ENCODE measurements at places on chromosomes 16 and 17.
A peak's percentile ranks its signal among the peaks of the same experiment; 100 is the strongest.

GRCh38 chr17:27354491-27355081, 60.7 kb downstream of the WSB1 start:
- DNase-seq: no peak

DNA sequence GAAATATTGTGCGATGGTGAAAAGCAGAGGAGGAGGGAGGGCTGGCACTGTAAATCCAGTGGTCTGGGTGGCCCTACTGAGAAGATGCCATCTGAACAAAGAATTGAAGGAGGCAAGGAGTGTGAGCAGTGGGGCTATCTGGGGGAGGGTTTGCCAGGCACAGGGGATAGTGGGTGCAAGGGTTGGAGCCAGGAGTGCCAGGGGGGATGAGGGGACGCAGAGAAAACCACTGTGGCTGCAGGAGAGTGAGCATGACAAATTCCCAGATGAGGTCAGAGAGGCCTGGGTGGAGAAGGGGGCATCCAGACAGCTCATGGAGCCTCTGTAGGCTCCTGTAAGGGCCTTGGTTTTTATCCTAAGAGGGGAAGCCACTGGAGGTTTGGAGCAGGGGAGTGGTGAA, 4.8 kb downstream of the XYLT2 start:
- no peak for DNase-seq

- no peak for DNase-seq
These were observed 18.9 kb upstream of the CFAP20 start for GRCh38 chr16:58148099-58148498.

DNA sequence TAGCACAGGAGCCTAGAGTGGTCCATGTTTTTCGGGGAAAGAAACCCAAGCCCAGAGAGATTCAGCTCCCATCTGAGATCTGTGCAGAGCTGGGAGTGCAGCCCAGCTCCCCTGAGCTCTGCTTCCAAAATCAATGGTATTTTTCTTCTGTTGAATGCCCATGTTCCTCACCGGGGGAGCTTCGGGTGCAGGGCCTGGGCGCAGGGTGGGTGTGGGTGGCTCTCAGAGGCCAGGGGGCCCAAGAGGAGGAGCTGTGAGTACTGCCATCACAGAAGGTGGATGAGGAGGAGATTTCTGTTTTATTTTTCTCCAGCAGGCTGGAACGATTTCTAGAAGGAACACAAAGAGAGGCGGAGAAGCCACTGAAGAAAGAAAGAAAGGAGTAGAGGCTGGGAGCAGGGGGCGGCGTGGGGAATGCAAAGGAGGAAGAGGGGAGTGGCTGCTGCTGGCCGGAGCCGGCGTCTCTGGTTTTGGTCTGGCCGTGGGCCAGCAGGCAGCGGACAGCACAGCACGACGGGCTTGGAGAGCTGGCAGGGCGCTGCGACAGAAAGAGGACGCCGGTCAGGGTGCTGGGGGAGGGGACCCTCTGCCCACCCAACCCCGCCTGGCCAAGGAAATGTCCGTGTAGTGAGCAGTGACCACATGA, 76.2 kb upstream of the KSR1 start:
- peak; percentile 87 for DNase-seq

- peak; percentile 96 for DNase-seq
These were observed at the start of gene CBFB for GRCh38 chr16:67028696-67029253. Gene CBFB (plus strand): TSS chr16:67029149. CDS start chr16:67029408, 259 bp downstream.

DNA sequence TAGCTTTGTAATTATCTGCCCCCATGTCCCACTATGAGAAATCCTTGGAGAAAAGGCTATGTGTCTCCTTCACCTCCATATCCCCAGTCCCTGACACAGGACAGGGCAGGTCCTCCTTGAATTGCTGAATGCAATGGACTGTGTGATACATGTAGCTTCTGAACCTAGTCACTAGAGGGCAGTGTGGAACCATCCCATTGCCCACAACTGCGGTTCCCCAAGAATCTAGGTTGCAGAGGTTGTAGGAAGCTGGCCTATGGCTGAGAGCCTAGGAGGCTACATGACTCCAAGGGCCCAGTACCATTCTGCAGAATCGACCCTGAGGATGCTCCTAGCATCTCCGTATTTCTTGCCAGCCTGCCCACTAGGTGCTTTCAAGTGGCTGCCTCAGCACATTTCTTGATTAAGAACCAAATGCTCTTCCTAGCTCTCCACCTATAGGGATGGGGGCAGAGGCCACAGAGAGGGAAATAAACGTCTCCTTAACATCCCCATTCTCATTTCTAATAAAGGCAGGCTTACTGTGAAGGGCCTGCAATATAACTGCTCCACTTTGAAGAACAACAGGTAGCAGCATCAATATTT, 394.0 kb downstream of the CA10 start:
- DNase-seq: no peak

- DNase-seq: no peak
These were observed 12.4 kb upstream of the GFAP start for GRCh38 chr17:44927696-44928095.

DNA sequence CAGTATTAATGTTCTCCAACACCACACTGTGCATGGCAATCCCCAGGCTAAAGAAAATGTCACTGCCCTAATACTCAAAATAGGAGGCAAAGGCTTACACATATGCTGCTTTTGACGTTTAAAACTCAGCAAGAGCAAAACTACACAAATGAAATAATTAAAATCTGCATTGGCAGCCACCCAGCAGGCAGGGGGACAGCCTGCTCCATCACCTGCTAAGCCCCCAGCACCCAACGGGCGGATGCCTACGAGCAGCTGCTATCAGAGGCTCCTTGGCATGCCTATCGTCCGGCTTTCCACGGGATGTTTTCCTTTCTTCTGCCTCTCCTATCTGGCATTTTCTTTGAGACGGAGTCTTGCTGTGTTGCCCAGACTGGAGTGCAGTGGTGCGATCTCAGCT, 337.5 kb downstream of the SOX9 start:
- no peak for DNase-seq

GRCh38 chr17:34146440-34147043, 108.5 kb upstream of the CCL2 start:
- peak; percentile 53 for DNase-seq

GRCh38 chr16:19864566-19864965, 20.1 kb downstream of the GPRC5B start:
- DNase-seq: no peak

- DNase-seq: no peak
These were observed at the start of gene ALDH3A1 for GRCh38 chr17:19747829-19748806. Gene ALDH3A1 (minus strand): TSS chr17:19748298. CDS start chr17:19745129, 3,169 bp downstream.

DNA sequence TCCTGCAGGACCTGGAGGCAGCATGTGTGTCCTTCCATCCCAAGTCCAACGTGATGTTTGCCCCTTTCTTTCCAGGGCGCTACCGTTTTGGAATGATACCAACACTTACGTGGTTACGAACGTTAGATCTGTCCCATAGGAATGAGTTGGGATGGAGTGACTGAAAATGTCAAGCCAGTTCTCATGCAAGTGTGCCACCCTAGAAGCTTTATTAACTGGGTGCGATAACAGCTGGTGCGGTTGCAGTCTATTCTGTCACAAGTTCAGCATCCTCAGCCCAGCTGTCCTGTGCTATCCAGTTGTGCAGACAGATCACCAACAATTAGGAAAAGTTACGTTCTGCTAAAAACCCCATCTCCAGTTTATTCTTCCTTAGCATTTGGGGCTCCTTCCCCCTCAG, 52.5 kb downstream of the BANP start:
- no peak for DNase-seq

GRCh38 chr17:45228763-45229539, 7.3 kb downstream of the FMNL1 start:
- DNase-seq: peak; percentile 94

DNA sequence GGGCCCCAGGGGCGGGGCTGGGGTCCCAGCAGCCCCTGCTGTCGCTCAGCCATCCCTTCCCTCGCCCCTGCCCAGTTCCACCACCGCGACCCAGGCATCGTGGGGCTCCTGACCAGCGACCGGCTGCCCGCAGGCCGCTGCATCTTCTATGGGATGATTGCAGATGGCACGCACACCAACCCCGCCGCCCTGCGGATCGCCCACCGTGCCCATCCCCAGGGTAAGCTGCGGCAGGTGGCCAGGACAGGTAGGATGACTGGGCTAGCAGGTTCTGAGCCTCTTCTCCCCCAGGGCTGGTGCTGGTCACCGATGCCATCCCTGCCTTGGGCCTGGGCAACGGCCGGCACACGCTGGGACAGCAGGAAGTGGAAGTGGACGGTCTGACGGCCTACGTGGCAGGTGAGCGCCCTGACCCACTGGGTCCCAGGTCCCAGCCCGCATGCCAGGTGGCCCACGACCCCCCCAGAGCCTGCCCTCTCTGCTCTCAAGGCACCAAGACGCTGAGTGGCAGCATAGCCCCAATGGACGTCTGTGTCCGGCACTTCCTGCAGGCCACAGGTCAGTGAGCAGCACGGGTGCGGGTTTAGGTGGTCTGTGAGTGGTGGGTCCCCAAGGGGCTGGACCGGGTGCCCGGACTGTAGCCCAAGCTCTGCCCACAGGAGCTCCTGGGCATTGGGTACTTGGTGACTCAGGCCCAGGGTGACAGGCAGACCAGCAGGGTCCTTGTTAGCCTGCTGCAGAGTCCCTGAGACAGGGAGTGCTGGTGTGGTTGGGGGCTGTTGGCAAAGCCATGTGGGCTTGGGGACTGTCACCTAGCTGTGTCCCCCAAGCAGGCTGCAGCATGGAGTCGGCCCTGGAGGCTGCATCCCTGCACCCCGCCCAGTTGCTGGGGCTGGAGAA, 2.8 kb downstream of the CEMP1 start:
- peak; percentile 30 for DNase-seq

GRCh38 chr17:55451203-55451641, 29.6 kb upstream of the MMD start:
- no peak for DNase-seq

DNA sequence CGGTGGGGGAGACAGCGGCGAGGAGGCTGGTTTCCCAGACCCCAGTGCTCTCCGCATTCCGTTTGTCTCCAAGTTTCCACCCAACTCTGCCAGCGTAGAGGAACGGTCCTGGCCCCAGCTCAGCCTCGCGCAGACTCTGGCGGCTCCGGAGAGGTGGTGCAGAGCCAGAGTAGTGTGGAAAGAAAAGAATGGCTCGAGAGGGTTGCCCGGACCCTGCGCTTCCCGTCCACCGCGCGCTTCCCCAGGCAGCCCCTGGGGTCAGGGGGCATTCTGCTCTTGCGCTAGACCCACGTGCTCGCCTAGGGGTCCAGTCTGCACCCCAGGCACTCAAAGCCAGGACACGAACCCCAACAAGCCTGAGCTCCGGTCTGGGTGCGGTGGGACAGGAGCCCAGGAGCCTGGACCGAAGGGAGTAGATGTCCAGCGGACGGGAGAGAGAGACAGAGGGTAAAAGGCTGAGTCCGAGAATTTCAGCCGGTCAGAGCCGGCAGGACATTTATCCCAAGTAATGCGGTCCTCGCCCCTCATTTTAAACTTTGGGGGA, 3.8 kb downstream of the PMP22 start:
- peak; percentile 72 for DNase-seq

GRCh38 chr16:48481772-48482171, 96.6 kb upstream of the SIAH1 start:
- DNase-seq: no peak

DNA sequence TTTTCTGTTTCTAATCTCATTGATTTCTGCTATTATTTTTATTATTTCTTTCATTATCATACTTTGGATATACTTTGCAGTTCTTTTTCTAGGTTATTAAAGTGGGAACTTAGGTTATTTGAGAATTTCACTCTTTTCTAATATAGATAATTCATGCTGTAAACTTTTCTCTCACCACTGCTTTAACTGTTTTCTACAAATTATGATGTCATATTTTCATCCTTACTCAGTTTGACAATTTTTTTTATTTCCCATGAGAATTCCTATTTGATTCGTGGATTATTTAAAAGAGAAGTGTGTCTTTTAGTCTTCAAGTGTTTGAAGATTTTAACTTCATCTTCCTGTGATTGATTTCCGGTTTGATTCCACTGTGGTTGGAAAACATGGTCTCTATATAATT, 336.8 kb upstream of the SALL1 start:
- DNase-seq: no peak
